ENCODE measurements at places on chromosomes 3 and 15.

GRCh38 chr3:155420881-155421486 lies 127.5 kb upstream of the STRIT1 start:
- DNase-seq, result no peak

DNA sequence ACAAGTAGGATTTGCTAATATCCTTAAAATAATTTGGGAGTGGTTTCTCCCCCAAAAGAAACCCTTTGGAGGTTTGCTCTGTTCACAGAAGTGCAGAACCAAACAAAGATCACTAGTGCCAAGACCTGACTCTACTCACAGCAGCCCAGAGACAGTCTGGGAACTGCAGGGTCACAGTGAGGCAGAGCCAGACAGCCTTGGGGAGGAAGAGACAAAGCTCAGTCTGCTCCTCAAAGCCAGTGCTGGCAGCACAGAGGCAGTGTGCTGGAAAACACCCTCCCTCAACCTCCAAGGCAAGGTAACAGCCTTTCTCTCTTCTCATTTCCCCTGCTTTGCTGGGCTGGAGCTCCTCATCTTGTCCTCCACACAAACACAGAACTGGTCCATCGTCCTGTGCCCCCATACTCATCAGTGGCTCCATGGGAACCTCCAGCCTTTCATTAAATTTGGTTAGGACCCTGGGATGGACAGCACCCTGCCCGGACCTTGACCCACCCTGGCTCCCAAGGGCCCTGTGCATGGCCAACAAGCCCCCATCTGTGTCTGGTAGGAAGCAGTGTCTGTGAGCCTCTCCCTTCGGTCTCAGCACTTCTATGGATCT lies 12.6 kb downstream of the RAB6B start:
- no peak for DNase-seq

GRCh38 chr3:52439426-52440248 lies 5.3 kb downstream of the SEMA3G start:
- DNase-seq, result no peak

DNA sequence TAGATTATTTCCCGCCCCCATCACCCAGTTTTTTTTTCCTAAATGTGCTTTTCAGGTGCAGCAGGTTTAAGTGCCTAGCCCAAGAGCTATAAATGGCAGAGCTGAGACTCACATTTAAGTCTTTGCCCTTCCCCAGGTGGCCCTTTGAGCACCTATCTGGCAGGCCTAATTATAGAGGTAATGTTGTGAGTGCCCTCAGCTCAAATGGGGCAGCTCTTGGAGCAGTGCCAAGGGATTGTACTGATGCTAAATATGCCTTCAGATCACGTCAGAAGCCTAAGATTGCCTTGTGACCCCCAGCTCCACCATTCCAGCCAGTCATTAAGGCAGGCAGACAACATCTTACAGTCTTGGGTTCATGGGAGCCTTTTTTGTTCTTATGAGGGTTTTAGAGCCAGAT lies 159.5 kb downstream of the RPLP1 start:
- no peak for DNase-seq

DNA sequence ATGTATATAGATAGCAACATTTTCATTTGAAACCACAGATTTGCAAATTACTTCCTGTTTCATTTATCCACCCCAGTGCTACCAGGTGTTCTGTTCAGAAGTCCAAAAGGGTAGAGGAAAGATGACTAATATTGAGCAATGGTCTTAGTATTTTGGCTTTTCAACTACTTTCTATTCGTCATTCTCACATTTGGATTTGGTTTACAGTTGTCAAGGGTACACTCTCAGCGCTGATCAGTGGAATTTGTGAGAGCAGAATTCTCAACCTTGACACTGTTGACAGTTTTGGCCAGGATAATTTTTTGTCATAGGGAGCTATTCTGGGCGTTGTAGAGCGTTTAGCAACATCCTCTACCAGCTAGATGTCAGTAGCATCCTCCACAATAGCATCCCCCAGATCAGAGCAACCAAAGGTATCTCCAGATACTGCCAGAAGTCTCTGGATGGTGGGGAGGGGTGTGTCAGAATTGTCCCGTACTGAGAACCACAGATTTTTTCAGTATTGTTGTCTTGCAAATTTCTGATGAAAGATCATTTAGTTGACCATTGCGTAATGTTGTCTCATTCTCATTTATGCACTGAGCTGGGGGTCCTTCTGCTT lies 4.2 kb downstream of the HMCES start:
- DNase-seq, result peak; percentile 5

DNA sequence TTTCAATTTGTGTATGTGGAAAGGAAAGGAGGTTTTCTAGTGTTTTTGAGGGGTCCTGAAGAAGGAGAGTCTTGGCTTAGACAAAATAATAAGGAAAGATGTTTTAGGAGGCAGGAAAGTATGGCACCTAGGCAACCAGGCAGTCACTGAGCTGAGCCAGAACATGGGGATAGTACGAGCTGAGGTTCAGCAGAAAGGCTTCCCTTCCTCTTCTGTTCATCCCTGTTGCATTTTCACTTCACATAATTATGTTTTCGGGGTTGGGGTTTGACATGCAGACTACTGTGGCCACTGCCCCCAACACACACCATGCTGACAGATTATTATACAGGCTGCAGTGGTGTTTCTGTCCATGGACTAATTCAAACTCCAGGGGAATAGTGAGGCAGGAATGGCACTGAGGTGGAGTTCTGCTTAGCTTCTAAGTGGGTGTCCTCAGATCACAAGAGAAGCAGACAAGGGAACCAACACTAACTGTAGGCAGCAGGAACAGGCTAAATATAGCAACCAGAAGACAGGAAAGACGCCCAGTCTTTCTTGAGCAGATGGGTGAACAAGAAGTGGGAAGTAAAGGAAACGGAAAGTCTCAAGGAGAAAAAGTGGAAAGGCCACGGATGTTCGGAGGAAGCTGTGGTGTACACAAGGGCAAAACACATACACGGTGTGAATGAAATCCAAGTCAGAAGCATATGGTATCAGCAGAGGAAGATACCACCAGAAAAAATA lies 305.8 kb downstream of the PLCL2 start:
- DNase-seq, result no peak

- no peak for DNase-seq
Measured at GRCh38 chr15:76678766-76679165, 226.4 kb downstream of the SCAPER start.

GRCh38 chr15:69225355-69226022 lies 65.1 kb downstream of the GLCE start:
- DNase-seq, result no peak

DNA sequence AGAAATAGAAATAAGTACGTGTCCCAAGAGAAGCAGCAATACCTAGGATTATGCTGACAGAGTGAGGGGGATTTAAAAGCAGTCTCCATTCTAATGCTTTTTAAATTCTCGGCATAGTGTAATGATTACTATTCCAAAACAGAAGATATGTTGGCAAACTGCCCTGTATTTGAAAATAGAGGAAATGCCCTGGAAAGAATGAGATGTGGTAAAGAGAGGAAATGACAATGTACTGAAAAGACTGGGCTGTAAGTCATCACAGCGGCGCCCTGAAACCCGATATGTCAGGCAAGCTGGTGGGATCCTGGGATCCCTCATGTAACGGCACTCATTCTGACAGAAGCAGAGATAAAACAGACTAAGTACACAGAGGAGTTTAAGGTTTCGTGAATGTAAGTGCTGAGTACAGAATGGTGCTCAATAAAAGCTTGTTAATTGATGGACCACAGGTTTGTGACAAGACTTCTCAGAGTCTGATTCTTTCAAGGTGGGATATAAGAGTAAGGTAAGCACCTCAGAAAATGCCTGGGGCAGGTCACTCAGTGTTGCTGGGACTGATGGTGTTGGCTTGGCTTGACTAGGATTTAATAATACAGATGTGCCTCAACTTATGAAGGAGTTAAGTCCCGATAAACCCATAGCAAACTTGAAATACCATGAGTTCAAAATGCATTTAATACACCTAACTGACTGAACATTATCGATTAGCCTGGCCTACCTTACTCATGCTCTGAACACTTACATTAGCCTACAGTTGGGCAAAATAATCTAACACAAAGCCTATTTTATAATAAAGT lies 91.4 kb downstream of the NFKBIZ start:
- no peak for DNase-seq

DNA sequence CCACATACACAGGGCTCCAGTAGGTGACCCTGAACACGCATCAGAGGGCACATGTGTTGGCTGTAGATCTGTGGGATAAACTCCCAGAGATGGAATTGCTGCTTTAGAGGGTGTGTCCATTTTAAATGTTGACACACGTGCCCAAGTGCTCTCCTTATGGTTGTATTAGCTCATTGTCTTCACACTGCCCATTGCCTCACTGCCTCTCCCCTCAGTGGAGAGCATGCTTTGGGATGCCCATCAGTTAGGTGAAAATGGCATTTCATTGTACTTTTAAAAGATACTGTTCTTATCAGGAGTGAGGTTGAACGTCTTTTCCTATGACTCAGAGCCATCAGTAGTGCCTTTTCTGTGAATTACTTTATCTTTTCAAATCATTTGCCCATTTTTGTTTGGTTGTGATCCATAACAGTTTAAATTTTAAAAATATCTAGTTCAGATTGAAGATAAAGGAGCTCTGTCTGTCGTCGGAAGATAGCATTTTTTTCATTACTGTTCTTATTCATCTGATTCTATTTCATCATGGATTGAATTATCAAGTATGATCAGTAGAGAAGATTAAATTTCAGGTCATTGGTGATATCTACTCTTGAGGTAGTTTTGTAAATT lies 120.7 kb downstream of the CHDH start:
- DNase-seq, result no peak

DNA sequence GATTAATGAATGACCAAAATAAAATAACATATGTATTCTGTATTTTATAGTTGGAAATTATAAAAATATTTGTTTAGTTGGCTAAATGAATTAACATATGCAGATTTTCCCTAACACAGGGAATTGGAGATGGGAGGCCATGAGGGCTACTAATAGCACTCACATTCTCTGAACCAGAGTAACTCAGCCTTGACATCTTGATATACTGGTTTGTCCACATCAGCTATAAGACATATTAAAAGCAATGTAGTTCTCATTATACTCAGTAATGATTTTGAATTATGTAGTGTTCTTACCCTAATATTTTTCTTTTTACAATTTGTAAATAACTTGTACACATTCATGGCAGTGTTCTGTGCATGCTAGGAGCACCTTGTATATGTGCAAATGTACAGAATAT lies 255.9 kb downstream of the EPHA6 start:
- no peak for DNase-seq

DNA sequence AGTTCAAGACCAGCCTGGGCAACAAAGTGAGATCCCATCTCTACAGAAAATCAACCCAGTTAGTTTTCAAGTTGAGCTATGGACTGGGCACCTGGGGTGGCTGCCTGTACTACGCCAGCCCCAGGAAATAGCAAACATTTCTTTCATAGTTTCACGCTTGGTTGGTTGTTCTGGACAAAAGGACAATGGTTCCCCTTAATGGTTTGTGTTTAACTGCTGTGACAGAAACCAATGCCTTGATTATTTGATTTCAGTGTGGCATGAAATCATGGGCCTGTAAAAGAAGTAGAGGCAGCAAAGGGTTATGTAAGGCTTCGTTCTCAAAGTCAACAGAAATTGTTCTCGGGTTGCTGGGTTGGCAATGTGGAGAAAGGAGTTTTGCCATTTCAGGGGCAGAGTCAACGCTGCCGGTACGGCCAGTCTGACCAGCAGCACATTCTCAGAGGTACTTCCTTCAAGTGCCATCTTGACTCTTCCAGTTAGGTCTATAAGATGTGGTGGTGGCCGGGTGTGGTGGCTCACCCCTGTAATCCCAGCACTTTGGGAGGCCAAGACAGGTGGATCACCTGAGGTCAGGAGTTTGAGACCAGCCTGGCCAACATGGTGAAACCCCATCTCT lies 12.7 kb downstream of the LCMT2 start:
- DNase-seq, result no peak

DNA sequence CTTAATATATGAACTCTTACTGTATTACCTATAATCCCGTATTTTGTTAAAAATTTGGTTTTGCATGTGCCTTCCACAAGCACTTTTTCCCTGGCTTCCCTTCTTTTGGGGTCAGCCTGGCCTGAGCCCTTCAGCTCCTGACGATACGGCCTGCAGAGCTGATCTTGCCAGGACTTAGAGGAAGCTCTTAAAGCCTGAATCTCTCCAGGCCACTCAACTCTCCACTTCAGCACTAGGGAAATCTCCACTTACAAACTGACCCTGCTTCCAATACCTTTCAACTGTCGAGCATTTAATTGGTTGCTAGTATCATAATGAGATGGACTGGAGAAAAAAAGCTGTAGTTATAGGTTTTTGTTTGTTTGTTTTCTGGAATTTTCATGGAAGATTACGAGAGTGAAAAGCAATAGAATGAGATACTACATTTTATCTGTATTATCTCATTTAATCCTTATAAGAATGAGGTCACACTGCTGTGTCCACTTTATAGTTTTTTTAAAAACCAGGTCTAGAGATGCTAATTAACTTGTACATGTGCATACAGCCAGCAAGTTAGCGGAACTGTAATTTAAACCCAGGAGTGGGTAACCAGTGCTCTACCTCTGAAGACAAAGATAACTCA lies 54.8 kb downstream of the ZBTB38 start:
- no peak for DNase-seq

- DNase-seq, result no peak
Measured at GRCh38 chr3:142057331-142057725, 92.0 kb downstream of the TFDP2 start.

- DNase-seq, result no peak
Measured at GRCh38 chr3:160210799-160211221, 14.4 kb upstream of the C3orf80 start.

- no peak for DNase-seq
Measured at GRCh38 chr15:70254311-70254869, 156.7 kb upstream of the TLE3 start.

DNA sequence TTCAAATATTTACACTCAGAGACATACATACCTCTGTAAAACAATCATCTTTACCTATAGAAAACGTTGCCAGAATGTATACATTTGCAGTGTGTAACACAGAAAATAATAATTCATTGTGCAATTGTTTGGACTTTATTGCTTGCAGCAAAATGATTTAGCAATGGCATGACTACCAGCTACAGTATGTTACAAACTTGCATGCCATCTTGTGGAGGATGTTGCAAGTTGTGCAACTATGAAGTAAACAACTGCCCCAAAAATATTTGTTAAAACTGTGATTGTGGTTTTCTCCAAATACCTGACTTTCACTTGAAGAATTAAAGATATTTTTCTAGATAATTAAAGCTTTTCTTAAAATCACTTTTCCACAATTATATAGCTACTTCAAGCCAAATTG lies 27.1 kb upstream of the C3orf49 start:
- DNase-seq, result no peak

- DNase-seq, result no peak
Measured at GRCh38 chr15:36887214-36887961, 213.0 kb downstream of the MEIS2 start.

Measured in stimulated activated CD8-positive, alpha-beta memory T cell treated with anti-CD3 and anti-CD28 coated beads, Interleukin-7, amount 100 ng/mL, for 4 hours (primary cell).